ENCODE measurements at places on chromosomes 6 and 20. TPM values are rescaled to one million over a fixed set of nuclear protein-coding genes. Genes with fewer than 3 reads are reported as not detected.

The HLA-DMB gene
- total RNA-seq: 34.4 TPM

GRCh38 chr6:23728707-23729106 lies 397.3 kb upstream of the NRSN1 start:
- no peak for DNase-seq

- DNase-seq: no peak
Measured at GRCh38 chr6:160487116-160487515, 138.9 kb downstream of the SLC22A3 start.

DNA sequence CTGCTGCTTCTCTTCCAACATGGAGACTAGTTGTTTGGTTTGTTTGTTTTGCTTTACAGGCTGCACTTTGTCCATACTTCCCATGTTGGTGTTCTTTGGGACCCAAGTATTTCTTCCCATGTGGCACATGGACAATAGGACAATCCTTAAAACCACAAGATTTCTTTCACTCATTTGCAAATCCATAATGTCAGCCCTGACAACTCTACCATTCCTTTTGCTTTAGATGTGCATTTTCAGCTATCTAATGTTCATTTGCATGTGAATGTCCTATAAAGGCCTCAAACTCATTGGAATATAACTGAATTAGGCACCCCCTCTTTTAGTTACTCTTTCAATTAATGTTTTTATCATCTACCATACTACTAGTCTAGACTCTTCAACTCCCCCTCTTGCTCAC lies 16.7 kb downstream of the THEMIS start:
- DNase-seq: no peak

- DNase-seq: no peak
Measured at GRCh38 chr20:21100578-21101452, 5.3 kb downstream of the LINC00237 start.

- no peak for DNase-seq
Measured at GRCh38 chr20:16063881-16064280, 509.4 kb downstream of the KIF16B start.

DNA sequence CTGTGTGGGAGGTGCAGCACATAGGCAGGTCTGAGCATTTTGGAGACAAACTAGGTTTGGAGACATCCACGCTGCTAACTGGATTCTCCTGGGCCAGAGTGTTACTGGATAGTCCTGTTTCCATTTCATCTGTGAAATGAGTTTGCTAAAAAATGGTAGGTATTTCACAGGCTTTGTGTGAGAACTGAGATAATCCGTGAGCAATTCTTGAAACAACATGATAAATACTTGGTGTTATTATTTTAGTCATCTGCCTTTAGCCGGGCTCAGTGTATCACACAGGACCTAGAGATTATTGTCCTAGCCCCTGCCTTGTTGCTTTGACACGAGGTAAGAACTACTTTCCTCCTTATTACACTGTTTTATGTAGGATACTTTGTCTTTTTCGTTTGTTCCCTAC lies 63.0 kb downstream of the PRR18 start:
- DNase-seq: no peak

DNA sequence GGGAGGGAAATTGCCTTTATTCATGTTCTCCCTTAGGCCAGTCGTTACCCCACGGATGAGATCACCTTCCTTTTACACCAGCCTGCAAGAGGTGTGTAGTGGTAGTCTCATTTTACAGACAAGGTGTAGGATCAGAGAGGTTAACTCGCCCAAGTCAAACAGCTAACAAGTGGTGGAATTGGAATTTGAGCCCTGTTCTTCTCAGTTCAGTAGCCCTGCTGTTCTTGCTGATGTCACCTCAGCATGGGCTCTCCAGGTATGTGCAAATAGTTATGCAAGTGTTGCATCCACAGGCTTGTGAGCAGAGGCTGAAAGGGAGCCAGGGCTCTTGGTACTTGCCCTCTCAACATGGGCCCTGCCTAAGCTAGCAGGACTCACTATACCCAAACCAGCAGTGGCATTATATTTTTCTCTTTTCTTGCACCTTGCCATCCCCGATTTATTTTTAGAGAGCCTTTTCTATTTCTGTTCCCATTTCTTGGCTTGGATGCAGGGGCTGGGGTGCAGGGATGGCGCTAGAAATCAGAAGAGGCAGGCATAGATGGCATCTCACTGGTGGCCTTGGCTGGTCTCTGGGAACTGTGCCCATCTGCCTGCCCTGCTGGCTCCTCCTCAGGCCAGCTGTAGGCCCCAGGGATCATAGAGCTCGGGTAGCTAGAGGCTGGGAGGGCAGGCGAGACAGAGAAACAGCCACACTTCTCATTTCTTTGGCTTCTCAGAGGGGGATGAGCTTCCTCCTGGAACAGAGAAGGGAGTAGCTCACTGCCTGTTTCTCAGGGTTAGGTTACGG lies 18.2 kb downstream of the PPARD start:
- DNase-seq: no peak

DNA sequence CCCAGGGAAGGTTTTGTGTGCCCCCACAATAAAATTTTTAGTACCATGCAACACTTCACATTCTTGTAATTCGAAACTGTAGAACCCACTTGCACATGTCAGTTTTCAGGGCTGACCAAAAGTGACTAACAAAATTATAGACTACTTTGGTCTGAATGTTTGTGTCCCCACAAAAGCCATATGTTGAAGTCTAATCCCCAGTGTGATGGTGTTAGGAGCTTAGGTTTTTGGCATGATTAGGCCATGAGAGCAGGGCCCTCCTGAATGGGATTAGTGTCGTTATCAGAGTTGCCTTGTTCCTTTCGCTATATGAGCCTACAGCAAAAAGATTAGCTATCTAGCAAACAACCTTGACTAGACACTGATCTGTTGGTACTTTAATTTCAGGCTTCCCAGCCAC lies 49.0 kb upstream of the TENT5A start:
- DNase-seq: no peak

DNA sequence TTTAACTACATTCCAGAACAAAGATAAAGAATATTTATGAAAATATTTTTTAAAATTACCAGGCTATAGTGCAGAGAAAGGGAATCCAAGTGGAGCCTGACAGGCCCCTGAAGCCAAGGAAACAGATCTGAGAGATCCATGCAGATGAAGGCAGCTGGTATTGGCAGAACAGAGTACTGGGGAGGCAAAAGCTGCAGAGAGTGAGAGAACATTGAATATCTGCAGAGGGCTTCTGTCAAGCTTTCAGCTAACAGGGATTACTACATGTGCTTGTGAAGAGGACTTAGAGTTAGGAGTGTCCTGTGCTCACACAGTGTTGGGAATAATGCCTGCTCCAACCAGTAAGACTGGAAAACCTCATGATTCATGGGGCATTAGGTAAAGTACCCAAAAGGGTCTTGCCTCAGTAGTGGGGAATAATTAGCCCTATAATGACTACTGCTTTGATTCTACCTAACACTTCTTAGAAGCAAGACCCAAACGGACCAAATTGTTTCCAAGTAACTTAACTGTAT lies 657.2 kb downstream of the DHX35 start:
- no peak for DNase-seq

- no peak for DNase-seq
Measured at GRCh38 chr6:100617633-100618350, 153.1 kb upstream of the SIM1 start.

GRCh38 chr20:24813080-24813479 lies 136.0 kb upstream of the CST7 start:
- DNase-seq: no peak

- no peak for DNase-seq
Measured at GRCh38 chr6:74891349-74891831, 314.5 kb downstream of the COL12A1 start.
